ENCODE measurements at places on chromosomes 16 and 17.

DNA sequence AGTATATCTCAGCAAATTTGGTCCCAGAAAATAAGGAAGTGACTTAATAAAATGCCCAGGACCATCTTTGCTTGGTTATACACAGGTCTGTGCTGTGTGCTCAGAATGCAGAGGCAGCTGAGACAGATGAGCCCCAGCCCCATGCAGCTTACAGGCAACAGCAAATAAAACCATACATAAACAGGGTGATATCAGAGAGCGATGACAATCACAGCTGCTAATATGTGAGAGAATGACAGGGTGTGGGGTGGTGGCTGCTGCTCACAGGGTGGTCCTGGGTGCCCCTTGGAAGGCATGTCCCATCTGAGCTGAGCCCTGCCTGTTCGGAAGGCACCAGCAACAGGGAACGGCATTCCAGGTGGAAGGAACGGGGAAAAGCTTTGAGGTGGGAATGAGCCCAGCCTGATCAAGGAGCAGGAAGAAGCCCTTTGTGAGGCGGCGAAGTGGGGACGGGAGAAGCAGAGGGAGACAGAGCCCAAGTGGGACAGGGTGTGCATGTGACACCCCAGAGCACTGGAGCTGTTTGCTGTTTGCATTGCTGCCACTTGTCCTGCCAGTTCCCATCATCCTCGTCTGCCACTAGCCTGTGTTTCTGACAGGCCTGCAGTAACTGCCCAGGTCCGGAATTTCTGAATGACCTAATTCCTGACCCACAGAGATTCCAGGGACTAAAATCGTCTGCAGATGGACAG, 150.5 kb downstream of the KATNIP start:
- no peak for DNase-seq

- DNase-seq = no peak
Observed at GRCh38 chr17:14553847-14554246, 253.0 kb downstream of the HS3ST3B1 start.

- peak; percentile 31 for DNase-seq
Observed at GRCh38 chr17:78817123-78817522, 23.5 kb downstream of the USP36 start.

GRCh38 chr17:39963829-39964228, 1.0 kb downstream of the GSDMA start:
- DNase-seq = peak; percentile 35

GRCh38 chr17:32493976-32494513, 7.3 kb downstream of the CDK5R1 start:
- DNase-seq = no peak

GRCh38 chr16:86897486-86897885, 319.1 kb downstream of the FOXL1 start:
- no peak for DNase-seq

GRCh38 chr16:64858076-64858475, 263.8 kb downstream of the CDH11 start:
- DNase-seq = no peak

DNA sequence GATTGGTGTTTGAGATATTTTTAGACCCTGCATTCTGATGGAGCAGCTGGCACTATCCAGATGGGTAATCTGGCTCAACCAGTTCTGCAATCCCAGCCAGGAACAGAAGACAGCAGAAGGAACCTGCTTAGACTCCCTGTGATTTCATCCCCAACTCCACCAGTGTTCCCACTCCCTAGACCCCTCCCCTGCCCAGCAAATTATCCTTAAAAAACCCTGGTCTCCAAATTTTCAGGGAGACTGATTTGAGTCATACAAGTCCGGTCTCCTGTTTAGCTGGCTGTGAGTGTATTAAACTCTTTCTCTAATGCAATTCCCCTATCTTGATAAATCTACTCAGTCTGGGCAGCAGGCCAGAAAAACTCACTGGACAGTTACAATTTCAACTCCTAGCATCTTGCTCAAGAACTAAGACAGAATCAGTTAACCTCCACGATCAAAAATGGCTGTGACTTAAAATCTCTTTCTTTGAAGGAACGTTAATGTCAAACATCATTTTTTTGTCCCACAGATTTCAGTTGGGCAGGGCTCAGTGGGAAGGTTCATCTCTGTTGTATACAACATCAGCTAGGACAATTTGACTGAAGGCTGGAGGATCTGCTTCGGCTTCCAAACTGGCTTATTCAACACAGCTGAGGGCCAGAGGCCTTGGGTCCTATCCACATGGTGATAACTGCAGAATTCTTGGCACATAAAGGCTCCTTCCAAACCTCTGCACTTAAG, 4.9 kb upstream of the RBL2 start:
- DNase-seq = no peak

DNA sequence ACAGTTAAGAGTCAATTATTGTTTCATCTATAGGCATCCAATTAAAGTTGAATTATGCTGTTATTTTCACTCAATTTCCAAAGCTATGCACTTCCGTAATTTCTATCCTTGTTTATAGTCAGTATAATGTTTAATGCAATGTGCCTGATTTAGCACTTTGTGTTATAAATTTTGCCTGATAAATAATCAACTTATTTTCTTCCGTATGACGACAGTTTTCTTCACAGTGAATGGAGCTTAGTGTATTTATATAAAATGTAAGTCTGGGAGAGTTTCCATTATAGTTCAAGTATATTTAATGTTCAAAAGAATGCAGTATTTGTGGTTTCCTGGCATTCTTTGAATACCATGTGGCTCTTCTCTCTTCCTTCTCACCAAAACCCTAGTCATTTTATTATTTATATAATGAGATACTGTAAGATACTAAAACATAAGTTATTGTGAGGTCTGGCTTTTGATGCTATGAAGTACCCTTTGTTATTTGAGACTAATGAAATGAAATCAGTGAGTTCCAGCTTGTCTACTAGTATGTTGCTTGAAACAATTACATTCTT, 240.6 kb downstream of the PRKCA start:
- DNase-seq = no peak

GRCh38 chr17:72913142-72913682, 179.3 kb downstream of the SLC39A11 start:
- DNase-seq = no peak

DNA sequence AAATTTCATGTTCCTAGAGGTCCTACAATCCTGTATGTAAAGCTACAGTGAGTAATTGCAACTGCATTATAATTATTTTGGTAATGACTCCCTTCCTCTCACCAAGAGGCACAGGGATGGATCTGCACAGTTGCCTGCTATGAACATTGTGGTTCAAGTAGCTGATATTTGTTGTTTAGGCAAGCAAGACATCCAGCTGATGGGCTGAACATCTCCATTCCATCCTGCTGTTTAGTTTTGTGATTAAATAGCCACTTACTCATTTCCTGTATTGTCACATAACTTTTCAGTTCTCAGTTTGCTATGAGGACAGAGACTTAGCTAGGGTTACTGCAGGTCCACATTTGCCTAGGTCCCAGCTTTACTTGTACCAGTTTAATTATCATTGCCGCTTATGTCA, 181.2 kb upstream of the TBX2 start:
- DNase-seq = no peak

DNA sequence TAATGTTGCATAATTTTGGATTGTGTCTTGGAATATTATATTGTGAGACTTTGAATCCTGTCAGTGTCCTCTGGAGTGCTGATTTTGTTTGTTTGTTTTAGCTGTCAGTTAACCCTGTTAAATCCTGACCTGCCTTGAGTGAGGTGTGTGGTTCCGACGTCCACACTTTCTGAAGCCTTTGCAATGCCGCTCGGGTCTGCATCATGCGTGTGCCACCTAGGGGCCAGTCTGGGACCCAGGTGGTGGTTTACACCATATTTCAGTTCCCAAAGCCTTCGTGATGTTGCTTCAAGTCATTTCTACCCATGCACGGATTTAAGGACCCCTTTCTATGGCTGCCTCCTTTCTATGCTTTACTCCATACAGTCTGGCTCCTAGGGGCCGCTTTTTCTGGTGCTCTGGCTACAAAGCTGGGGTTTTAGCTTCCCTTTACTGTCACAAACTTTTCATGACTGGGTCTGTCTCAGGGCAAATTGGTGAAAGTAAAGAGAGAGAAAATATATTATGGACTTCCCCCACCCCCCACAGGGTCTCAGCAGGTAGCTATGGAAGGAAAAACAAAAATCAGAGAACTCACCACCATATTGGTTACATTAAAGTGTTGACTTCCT, 11.4 kb upstream of the OR4D1 start:
- no peak for DNase-seq

- DNase-seq = no peak
Observed at GRCh38 chr16:21628772-21629171, 23.6 kb downstream of the IGSF6 start.

GRCh38 chr16:6629110-6629509, 703.5 kb upstream of the RBFOX1 start:
- DNase-seq = no peak

- no peak for DNase-seq
Observed at GRCh38 chr17:38705803-38706504, 881 bp downstream of the MLLT6 start.

- no peak for DNase-seq
Observed at GRCh38 chr16:85302848-85303353, 190.6 kb upstream of the CIBAR2 start.

- DNase-seq = peak; percentile 24
Observed at GRCh38 chr17:58121925-58122324, 26.3 kb upstream of the OR4D1 start.

DNA sequence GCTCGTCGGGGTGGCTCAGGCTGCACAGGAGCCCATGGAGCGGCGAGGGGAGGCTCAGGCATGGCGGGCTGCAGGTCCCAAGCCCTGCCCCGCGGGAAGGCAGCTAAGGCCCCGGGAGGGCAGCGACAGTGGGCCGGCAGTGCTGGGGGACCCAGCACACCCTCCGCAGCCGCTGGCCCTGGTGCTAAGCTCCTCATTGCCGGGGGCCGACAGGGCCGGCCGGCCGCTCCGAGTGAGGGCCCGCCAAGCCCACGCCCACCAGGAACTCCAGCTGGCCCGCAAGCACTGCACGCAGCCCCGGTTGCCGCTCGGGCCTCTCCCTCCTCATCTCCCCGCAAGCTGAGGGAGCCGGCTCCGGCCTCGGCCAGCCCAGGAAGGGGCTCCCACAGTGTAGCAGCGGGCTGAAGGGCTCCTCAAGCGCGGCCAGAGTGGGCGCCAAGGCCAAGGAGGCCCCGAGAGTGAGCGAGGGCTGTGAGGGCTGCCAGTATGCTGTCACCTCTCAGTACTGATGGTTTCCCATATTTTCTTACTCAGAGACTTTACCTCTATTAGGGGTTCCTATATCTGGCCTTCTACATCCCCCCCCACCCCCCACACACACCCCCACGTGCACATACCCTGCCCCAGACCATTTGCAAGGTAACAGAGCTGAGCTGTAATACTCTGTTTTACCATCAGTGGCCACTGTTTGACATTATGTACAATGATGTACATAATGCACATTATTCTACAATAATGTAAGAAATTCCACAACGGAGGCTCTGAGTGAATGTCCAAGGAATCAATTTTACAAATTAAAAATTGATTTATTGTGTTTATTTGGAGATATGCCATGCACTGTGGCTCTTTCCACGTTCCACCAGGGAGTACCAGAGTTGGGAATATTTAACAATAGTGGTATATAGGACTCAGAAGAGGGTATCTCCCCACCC, 3.7 kb upstream of the VAT1L start:
- DNase-seq = no peak

DNA sequence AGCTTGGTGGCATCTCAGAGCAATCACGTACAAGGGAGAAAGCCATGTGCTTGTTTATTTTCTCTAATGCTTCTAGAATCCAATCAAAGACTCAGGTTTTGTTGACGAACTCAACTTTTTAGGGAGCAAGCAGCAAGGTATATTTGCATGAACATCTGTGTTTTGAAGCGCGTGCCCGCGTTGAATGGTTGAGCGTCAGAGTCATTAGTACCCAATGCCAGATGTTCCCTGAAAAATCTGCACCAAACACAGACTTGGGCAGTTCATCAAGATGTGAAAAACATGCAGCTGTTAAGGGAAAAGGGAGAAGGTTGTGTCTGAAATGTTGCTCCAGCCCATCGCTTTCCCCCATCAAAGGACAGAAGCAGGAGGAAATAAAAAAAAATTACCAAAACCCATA, 170.4 kb downstream of the SNX29 start:
- DNase-seq = no peak

DNA sequence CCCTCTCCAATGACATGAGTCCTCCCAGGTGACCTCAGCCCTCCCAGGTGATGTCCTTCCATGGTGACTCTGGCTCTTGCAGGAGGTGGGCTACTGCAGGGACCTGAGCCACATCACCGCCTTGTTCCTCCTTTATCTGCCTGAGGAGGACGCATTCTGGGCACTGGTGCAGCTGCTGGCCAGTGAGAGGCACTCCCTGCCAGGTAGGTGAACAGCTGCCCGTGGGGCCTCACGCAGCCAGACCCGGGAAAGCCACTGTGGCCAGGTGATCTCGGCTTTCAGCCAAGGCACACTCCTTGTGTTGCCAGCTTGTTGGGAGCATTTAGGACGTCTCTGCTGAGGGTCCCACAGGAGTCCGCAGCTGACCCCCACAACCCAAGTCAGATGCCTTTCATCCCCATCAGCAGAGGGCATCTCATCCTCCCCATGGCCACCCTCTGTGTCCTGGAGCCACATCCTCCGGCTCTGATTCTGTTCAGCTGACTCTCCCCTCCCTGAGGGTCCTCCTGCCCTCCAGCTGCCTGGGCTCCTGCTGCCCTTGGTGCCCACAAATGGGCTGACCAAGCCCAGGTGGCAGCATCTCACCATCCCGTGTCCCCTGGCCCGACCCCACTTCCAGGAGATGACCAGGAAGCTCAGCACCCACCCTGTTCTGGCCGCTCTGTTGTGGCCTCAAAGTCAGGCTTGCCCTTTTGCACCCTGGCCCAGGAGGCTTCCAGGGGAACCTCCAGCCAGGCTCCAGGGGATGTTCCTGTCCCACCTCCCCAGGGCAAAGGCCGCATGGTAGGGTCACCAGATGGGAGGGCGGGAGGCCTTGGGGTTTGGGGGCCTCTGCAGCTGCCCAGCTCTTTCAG, 20.1 kb downstream of the USP6 start:
- DNase-seq = no peak

DNA sequence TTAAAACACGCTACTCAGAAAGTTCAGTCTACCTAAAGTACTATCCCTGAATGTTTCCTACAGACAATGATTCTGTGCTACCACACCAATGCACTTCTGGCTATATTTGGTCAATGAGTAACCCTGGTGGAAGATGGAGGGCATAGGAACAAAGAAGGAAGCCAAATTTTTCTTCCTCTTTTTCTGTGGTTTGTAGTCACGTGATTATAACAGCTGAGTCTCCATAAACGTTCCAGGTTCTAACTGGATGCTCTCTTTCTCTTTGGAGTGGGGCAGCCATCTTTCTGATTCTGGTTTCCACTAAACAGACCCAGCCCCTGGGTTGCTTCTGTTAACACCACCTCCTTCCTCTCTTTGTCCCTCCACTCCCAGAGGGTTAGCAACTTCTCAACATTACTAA, 274.9 kb downstream of the CDH11 start:
- no peak for DNase-seq

Measured in stimulated activated CD8-positive, alpha-beta memory T cell treated with anti-CD3 and anti-CD28 coated beads, Interleukin-12 subunit alpha, Interleukin-12 subunit beta, amount 100 ng/mL, for 1 hour (primary cell).